ENCODE measurements at places on chromosomes 1 and 21.

- no peak for DNase-seq
These were observed 2.2 kb upstream of the CD1B start for GRCh38 chr1:158333405-158334155.

DNA sequence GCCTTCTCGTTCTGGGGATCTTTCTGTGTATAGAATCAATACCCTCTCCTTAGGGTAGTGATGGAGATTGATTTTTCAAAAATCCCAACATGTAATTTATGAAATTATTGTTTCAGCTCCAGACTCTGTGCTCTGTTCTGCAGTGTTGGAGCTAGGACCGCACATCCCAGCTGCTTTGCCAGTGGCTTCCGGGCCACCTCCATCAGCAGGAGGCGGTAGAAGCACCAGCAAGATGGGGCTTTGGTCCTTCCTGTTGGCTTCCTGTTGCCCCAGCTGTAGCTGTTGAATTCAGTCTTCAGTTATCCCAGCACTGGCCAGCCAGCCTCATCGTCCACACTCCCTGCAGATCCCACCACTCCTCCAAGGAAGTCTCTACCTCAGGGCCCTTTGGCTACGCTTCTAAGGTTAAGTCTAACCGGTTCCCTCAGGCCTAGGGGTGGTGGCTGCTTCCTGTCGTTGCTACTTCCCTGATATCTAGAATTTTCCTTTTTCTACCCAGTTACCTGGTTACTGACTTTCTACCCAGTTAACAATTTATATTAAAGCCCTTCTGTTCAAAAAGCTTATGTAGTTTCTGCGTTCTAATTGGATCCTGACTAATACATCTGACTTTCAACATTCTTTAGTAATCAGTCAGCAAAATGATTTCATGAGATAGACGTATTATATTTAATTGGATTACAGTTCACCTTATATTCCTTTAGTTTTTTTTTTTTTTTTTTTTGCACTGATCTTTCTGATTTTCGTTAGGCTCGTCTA is 24.6 kb downstream of the GALNT2 start:
- DNase-seq: no peak

DNA sequence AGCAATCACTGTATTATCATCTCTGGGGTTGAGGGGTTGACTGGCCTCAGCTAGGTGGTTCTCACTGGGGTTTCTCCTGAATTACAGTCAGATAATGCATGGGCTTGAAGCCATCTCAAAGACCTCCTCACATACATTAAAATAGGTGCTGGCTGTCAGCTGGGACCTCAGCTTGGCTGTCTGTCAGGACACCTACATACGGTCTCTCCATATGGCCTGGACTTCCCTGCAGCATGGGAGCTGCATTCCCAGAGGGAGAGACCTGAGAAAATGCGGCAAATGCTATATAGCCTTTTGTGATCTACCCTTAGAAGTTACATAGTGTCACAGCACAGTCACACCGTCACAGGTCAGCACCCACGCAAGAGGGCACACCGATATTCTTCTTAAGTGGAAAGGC is 93.6 kb downstream of the TSEN15 start:
- DNase-seq: no peak

- no peak for DNase-seq
These were observed 112.2 kb downstream of the USP25 start for GRCh38 chr21:15841856-15842564.

DNA sequence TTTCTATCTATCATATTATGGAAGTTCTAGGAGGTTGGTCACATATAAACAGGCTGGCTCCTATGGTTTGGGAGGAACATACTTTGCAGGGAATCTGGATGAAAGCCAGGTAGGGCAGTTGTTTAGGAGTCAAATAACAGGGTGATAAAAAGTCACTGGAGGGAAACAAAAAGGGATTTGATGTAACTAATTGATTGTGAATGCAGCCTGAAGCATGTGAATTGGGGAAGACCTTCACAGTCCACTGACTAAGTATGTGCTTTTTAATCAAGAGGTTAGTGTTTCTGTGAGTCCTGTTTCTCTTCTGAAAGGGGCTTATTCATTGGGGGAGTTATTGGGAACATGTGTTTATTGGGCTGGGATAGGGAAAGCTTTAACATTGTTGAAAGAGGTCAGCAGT is 41.3 kb downstream of the HMCN1 start:
- no peak for DNase-seq

GRCh38 chr21:42737951-42738590 is 84.7 kb downstream of the PDE9A start:
- peak; percentile 44 for DNase-seq

DNA sequence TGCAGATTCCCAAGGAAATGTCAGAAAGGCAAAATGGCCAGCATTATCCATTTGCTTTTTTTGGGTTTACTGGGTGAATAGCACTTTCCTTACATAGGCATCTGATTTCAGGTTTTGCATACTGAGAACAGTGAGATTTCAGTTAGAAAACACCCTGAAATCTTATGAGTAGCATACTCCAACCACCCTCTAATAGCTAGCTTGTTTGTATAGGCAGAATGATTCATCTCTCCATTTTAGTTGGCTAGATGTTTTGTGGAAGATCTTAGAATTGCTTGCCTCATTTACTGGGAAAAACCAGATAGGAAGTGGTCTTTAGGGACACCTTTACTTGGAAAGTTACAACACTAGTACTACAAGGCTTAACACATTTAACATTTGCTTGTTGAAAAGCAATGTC is 10.4 kb downstream of the KYAT3 start:
- DNase-seq: no peak

- DNase-seq: no peak
These were observed 79.0 kb downstream of the GALNT2 start for GRCh38 chr1:230145953-230146476.

GRCh38 chr1:220889848-220890287 is 10.6 kb downstream of the HLX start:
- no peak for DNase-seq

- peak; percentile 63 for DNase-seq
These were observed 118.0 kb upstream of the IFFO2 start for GRCh38 chr1:19074361-19074901.

DNA sequence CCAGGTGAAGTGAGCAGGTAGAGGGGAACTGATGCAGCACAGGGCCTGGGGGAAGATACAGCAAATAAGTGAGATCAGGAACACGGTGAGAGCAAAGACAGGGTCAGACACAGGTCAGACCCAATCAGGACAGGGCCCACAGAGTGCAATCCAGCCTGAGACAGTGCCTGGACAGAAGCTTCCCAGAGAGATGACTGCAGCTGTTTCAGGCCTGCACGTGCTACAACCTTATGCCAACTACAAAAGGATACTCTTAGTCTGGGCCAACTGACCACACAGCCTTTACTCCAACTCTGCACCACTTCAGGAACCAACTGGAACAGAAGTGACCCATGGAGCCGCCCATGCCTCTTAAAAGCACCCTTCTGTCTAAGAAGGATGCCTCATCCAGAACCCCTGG is 228.0 kb downstream of the TOMM20 start:
- DNase-seq: no peak

GRCh38 chr1:2597441-2598328 is 11.1 kb downstream of the PRXL2B start:
- DNase-seq: no peak

DNA sequence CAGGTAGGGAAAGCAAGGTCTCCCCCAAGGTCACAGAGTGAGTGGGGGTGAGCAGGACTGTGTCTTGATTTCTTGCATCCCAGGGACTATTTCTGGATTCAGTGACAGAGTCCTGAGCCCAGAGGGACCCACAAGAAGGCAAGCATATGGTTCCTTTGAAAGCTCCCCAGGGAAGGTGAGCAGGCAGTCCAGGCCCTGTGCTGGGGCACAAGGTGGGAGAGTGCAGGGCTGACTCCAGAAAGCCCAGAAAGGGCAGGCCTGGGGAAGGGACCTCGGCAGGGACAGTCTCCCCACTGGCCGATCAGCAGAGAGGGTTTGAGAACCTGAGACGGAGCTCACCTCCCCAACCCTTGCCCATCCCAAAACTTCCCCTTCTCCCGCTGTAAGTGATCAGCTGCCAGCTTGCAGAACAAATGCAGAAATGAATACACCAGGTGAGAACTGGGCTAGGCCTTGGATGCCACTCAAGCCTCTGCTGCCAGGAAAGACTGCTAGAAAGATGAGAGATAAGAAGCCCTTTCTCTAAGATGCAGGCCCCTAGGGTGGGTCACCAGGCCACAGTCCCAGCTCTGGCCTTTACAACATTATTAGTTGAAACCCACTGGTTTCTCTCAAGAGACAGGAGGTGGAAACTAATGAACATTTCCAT is 121.0 kb downstream of the GLIS1 start:
- no peak for DNase-seq

DNA sequence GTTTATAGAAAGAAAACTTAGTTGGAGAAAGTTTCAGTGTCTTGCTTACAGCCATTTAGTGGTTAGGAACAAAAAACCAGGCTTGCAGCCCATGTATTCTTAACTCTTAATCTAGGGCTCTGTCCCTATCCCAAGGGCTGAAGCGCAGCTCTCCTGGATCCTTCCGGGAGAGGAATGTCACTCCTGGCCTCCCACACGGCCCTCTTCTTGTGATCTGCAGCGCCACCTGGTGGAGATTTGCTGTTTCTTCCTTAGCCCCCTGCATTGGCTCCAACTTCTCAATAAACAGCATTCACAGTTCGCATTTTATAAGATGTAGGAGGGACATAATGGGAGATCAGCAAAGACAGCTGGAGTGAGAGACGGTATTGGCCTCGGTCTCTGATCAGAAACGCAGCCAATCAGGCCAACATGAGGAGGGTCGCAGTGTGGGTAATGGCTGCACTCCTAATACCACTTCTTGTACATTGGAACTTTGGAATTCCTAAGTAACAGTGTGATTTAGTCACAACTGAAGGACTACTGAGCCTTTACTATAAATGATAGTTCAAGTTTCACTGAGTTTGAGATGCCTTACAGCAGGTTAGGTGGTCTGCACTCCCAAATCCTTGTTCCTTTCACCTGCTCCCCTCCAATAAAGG is 283.4 kb downstream of the ASTN1 start:
- DNase-seq: no peak

- no peak for DNase-seq
These were observed 104.9 kb downstream of the RUNX1 start for GRCh38 chr21:34944015-34944755.

- no peak for DNase-seq
These were observed 166.2 kb downstream of the CLIC6 start for GRCh38 chr21:34834852-34835501.

DNA sequence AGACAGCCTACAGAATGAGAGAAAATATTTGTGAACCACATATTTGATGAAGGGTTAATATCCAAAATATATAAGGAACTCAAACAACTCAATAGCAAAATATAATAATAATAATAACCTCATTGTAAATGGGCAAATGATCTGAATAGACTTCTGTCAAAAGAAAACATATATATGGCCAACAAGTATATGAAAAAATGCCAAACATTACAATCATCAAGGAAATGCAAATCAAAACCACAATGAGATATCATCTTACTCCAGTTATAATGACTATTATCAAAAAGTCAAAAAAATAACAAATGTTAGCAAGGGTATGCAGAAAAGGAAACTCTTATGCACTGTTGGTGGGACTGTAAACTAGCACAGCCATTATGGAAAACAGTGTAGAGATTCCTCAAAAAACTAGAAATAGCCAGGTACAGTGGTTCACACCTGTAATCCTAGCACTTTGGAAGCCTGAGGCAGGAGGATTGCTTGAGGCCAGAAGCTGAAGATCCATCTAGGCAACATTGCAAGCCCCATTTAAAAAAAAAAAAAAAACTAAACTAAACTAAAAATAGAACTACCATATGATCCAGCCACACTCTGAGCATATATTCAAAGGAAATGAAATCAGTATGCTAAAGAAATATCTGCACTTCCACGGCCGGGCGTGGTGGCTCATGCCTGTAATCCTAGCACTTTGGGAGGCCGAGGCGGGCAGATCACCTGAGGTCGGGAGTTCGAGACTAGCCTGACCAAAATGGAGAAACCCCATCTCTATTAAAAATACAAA is 17.3 kb upstream of the TRIM67 start:
- DNase-seq: no peak

DNA sequence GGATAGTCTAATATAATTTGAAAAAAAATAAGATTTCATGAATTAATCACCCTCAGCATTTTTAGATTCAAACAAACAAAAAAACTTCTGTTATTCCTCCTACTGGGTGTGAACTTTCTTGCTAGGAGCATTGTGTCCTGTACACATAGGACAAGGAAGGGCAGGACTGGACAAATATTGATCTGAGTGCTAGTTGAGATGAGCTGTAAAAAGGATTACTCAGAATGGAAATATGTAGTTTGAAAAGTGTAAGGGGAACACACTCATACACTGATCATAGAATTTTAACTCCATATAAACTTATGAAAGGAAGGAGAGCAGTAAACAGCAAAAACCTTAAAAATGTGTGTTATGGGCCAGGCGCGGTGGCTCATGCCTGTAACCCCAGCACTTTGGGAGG is 156.5 kb upstream of the ZNF648 start:
- DNase-seq: no peak

- DNase-seq: no peak
These were observed 66.4 kb upstream of the LPGAT1 start for GRCh38 chr1:211896958-211897357.

- no peak for DNase-seq
These were observed 38.5 kb upstream of the KCNA3 start for GRCh38 chr1:110713221-110713620.

DNA sequence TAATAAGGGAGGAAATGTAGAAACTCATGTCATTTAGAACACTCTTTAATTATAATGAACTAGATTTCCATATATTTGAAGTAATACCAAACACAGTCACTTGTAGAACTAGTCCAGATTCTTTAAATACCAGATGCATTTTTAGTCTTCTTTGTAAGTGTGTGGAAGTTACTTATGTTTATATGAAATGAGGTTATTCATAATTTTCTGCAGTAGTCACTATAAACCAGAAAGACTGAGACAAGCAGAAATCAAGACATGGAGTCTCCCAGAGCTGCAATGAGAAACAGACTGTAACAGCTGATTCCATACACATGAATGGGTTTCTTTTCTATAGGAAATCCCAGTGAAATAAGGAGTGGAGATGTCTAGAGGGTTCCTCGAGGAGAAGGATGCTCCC is 216.6 kb upstream of the ZP4 start:
- no peak for DNase-seq

GRCh38 chr1:159752135-159752580 is 28.6 kb upstream of the DUSP23 start:
- DNase-seq: no peak

- no peak for DNase-seq
These were observed 5.2 kb downstream of the ZDHHC18 start for GRCh38 chr1:26831546-26832248.

- no peak for DNase-seq
These were observed 34.1 kb downstream of the TP53BP2 start for GRCh38 chr1:223811634-223812101.
